T-helper 22 cell (primary cell): ENCODE measurements at places on chromosomes 12 and 14.

DNA sequence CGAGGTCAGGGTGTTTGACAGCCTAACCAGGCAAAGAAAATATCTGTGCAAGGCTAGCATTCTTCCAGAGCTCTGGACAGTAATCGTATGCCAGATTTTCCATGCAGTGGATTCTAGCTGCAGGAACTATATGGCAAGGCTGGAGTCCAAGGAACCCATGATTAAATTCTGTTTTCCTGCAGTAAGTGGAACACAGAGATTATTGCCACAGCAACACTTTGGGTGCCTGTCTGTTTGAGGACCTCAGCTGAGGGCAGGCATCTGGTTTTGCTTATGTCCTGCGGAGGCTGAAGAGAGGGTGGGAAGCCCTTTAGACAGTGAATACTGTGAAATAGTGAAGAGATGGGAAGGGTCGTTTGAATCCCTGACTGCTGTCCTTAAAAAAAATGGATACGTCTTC is 104.4 kb downstream of the DAD1 start:
- no peak for DNase-seq

DNA sequence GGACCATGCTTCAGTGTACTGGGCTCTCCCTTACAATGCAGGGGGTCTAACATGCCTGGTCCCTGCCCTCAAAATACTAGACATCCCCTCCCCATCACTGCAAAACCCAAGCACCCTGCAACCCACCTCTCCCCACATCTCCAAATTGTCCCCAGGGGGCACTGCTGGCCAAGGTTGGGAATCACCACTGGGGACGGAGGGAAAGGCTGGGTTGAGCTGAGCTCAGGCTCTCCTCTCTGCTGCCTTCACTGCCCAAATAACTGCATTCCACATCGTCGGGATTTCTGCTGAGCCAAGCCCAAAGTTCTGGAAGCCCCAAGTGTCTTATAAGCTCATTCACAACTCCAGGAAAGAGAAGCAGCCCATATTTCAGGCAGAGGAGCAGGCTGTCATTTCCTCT is 69.6 kb downstream of the NT5DC3 start:
- DNase-seq: no peak

DNA sequence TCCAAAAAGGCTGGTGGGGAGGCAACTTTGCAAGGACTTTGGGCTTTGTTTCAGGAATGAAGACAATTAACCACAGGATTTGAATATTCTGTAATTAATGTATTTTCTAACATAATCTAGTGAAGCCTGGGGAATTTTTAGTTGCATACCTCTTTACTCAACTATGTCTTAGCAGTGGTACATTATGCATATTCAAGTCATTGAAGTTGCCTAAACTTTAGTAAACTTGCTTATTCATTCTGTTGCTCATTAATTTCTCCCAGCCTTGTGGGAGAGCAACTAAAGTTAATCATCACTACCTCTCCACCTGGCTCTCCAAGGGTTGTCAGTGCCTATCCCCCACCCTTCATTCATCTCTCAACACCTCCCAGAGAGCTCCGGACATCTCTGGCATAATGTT is 54.2 kb downstream of the IFNG-AS1 start:
- DNase-seq: no peak

- DNase-seq: no peak
These were observed 121.2 kb downstream of the PTPRQ start for GRCh38 chr12:80565271-80565670.

DNA sequence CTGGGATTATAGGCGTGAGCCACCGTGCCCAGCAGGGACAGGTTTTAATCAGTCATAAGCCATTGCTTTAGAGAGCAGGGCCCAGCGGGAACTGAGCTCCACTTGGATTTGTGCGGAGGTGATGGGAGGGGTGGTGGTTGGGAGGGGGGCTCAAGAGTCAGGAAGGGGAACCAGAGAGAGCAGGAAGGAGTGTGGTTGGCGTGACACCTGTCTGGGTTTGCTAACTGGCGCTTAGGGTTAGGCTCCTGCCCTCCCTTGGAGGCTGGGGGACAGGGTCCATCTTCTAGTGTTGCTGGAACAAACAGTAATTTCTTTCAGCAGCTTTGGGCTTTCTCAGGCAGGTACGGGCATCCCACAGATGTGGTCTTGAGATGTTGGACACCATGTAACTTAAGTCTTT is 7.5 kb upstream of the ALDH2 start:
- DNase-seq: no peak

DNA sequence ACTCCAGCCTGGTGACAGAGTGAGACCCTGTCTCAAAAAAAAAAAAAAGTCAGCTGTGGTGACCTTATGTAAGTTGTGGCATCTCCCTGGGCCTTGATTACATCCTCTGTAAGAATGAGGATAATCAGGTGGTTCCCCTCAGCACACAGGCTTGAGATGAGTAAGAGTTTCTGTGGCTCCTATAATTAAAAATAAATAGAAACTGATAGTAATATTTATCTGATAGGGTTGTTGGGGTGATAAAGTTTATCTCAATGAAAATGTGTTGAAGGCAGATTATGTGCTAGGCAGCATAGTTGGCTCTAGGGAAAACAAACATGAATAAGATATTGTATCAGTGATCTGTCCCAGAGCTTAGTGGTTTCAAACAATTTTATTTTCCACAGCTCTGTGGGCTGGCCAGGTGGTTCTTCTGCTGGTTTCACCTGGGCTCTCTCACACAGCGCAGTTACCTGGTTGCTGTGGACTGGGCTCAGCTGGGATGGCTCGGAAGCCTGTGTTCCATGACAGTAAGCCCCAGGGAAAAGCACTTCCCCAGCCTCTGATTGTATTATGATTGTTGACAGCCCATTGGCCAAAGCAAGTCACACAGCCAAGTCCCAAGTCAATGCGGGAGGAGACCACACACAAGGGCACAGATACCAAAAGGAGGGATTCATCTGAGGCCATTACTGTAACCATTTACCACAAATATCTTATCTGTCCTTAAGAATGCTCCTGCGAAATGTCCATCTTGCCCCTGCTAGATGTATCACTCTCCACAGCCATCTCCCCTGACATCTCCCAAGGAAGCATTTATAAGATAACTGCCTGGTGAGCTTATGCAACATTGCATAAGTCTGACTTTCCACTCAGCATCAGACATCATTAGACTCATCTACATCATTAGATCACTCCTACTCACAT is 151.7 kb downstream of the NUAK1 start:
- DNase-seq: no peak

GRCh38 chr14:102694530-102695166 is 82.6 kb upstream of the TRAF3 start:
- DNase-seq: no peak

DNA sequence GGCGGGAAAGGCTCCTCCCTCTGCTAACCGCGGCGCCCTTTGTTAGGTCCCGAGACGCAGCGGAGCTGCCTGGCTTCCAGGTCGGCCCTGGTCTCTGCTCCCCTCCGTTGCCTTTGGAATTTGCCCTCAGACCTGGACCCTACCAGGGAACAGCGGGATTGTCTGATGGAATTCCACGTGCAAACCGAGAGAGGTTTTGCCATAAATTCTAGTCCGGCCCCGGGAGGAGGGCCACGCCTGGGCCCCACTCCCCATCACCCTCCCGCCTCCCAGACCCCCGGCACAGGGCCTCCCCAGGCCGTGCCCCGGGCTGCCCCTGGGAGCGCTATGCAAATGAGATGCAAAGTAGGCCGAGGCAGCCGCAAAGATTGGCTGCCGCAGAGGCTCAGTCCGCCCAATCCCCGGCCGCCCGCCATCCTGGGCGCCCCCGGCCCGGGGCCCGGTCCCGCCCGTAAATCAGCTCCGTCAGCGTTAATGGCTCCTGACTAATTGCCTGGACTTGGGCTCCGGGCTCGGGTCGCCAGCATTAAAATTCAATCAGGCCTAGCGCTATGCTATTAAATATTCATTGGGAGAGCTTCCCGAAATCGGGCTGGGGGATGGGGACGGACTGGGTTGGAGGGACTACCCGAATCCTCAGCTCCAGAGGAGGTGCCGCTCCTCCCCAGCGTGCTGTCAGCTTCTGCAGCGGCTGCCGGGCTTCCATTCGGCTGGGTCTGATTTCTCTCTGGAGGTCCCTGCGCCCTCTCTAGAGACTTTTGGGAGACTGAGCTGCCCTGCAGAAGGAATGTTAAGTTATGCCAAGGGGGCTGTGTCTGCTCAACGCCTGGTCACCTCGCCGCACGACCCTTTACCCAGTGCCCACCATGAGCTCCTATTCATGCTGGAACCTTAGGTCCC is 15.7 kb upstream of the FIGNL2 start:
- no peak for DNase-seq

DNA sequence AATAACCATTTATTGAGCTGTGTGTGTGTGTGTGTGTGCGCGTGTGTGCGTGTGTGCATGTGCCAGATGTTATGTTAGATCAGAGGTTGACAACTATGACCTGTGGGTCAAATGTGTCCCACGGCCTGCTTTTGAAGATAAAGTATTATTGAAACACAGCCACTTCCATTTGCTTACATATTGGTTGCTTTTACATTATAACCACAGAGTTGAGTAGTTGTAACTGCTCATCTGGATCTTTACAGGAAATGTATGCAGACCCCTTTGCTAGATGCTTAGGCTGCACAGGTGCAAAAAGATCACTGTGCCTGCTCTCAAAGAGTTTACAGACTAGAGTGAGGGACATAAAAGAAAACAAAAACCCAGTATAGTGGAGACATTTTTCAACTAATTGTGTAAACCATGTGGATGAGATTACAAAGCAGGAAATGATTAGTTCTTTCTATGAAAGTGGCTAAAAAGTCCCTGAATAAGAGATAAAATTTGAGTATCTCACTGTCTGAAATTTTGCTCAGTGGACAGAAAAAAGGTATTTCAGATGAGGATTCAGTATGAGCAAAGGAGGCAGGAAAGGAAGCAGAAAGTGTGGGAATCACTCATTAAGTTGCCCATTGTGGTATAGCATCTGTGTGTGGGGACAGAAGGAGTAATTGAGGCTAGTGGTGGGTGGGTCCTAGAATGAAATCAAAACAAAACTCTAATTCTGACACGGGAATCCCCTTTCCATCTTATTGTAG is 188.4 kb downstream of the PAH start:
- DNase-seq: no peak

GRCh38 chr14:100982762-100983161 is 79.2 kb upstream of the RTL1 start:
- no peak for DNase-seq

DNA sequence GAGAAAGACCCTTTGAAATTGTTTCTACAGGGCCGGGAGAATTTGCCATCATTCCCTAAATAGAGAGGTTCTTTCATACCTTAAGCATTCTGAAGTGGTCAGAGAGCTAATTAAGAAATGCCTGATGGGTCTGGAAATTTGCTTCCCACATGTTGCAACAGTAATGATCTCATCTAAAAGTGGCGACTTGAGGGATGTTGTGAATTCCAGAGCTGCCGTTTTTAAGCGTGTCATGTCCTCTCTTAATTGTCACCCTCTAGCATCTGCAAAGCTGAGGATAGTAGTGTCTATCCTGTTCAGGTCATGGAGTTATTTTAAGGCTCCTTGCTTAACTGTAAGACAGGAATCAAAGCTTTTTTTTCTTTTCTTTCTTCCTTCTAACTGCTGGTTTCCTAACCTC is 60.4 kb downstream of the FOS start:
- no peak for DNase-seq

DNA sequence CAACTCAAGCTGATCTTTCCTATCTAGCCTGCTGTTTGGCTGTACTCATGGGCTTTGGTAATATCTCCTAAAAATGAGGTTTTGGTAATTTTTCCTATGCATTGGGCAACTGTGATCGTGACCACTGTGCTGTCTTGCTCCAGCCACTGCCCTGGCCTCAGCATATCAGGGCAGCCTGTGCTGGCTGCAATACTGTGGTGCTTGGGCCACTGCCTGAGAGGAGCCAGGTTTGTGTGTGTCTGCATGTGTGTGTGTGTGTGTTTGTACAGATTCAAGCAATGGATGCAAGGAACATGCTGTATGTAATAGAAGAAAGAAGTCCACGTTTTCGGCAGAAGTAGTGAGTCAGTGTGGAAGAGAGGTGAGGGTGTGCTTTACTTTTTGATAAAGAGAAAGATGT is 13.0 kb downstream of the ERG28 start:
- no peak for DNase-seq

GRCh38 chr12:120126635-120127005 is 10.1 kb upstream of the RAB35 start:
- DNase-seq: no peak

- DNase-seq: no peak
These were observed 4.8 kb downstream of the ABHD4 start for GRCh38 chr14:22602862-22603261.

- no peak for DNase-seq
These were observed 78.4 kb downstream of the PTPRR start for GRCh38 chr12:70842136-70842535.

DNA sequence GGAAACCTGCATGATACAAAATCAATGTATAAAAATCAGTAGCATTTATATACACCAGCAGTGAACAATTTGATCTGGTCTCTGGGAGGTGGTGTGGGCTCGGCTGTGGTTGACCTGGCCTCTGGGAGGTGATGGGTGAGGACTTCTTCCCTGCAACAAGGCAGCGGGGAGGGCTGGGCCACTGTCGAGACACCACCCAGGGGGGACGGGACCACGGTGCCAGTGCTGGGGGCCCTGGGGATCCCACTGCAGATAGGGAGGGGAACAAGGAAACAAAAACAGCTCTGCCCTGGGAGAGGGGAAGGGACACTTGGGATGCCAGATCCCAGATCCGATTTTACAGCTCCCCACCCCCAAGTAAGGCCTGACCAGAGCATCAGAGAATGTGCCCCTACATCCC is 189.6 kb upstream of the SFSWAP start:
- DNase-seq: no peak

- no peak for DNase-seq
These were observed 28.5 kb downstream of the TMCC3 start for GRCh38 chr12:94621662-94622359.

DNA sequence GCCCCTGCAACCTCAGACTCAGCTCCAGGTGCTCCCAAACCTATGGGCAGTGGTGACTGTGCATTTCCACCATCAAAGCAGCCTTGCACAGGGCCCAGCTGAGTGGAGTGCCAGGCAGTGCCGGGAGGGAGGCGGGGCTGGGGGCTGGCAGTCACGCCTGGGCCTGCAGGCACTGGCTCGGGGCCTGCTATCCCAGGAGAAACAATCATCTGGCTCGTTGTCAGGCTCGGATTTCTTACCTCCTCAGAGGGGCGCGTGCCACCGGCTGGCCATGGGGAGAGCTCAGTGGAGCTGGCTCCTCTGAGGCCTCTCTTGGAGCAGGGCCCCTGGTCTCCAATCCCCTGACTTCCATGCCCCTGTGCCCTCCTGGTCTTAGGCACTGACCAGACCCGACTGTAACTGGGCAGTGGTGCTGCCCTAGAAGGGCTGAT is 20.2 kb upstream of the PPP1R13B start:
- DNase-seq: no peak

- no peak for DNase-seq
These were observed 37.0 kb downstream of the DTX1 start for GRCh38 chr12:113093409-113094101.

DNA sequence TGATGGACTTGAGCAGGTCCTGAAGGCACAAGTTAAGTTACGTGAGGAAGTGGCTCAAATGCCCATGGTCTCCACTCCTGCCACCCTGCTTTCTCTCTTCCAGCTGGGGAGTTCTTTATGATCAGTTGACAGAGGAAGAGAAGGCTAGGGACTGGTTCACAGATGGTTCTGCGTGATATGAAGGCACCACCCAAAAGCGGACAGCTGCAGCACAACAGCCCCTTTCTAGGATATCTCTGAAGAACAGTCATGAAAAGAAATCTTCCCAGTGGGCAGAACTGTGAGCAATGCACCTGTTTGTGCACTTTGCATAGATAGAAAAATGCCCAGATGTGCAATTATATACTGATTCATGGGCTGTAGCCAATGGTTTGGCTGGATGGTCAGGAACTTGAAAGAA is 162.4 kb upstream of the FSCB start:
- DNase-seq: no peak

- DNase-seq: no peak
These were observed 308.2 kb upstream of the AMIGO2 start for GRCh38 chr12:47387994-47388393.
